ENCODE measurements at places on chromosomes 6 and 20.

DNA sequence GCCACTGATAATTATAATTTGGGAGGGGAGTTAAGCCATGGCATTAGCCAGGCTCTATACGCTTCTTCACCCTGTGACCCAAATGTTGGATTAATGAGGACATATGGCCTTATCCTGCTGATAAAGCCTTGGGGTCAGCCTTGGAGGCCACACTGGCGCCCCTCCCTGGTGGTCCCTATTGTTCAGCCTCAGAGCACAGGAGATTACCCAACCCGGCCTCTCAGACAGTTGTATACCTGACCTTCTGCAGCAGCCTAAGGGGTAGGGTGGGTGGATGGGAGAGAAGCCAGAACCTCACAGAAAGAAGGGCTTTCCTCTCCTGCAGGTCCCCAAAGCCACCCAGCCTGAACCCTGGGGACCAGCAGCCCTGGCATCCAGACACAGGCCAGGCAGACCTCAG is 76.8 kb downstream of the LINC00237 start:
- no peak for DNase-seq

DNA sequence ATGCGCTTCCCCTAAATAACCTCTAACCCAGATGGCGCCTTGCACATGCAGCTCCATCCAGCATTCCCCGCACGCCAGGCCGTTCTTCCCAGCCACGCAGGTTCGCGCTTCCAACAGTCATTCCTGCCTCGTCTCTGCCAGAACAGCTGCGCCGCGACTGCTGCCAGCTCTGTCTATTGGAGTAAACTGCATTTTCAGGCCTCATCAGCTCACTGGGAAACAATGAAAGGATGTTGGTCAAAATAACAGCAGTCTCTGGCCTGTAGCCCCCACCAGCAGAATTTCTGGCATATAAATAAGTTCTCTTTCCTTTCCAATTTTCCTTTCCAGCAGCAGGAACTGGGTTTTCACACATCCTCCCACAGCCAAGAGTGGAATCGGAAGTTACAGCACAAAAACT is 14.6 kb downstream of the NRSN1 start:
- no peak for DNase-seq

DNA sequence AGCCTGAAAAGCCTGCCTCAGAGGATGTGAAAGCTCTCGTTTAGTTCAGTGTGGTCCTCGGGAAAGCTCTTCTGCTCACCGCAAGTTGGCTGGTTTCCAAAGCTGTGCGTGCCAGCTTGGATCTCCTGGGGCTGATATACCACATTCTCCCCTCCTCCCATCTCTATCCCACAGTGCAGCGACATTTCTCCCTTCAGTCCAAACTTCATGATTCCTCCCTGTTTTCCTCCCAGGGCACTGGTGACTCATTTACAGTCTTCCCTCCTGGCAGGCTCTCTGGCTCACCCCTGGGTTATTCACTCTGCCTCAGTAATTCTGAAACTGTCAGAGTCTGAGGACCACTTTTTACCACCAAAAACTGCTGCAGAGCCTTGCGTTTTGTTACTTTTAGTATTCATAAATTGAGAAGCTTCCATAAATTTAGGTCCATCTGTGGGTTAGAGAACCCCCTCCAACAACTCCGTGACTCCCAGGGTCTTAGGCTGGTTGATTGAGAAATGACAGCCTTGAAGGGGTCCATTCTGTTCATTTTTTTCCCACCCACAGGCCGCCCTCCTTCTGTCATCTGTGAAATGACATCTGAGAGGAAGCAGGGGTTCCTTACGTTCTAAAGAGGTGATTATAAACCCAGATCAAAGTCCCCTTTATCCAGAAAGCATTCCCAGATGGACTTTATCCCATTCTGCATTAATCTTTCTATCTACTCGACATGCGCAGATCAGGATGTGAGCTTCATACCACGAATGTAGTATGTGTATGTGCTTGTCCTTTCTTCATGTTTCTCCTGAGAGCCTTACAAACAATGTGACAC is 6.1 kb downstream of the TRIM10 start:
- no peak for DNase-seq

- peak; percentile 44 for DNase-seq
These were observed 19.3 kb downstream of the TOP1 start for GRCh38 chr20:41047975-41048305.

DNA sequence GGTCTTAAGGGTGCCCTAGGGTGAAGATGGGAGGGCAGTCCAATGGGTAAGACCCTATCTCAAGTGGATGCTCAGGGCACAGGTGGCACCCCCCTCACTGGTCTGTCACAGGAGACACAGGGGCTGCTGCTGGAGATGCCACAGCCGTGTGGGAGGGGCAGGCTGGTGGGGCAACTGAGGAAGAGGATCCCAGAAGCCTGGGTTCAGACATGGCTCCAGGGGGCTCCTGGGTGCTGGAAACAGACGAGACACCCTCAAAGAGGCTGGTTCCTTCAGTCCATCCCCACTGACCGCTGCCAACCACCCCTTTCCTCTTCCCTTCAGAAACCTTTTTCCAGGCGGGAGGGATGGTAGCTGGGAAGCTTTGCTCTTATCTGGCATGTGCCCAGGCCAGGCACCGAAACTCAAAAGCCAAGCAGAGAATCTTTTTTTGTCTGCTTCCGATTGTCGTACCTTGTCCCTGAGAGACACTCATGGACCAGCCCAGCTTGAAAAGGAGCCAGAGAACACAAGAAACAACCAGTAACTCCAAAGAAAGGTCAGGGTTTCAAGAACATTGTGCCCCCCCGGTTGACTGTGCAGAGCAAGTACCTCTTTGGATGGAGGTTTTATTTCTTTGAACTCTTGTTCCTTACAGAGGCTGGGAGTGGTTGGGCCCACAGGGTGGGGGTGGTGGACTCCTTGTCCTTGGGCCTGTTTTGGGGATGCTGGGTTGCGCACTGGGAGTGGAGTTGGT is 28.5 kb upstream of the EMILIN3 start:
- DNase-seq: no peak

GRCh38 chr6:76330031-76330430 is 257.6 kb upstream of the IMPG1 start:
- no peak for DNase-seq

DNA sequence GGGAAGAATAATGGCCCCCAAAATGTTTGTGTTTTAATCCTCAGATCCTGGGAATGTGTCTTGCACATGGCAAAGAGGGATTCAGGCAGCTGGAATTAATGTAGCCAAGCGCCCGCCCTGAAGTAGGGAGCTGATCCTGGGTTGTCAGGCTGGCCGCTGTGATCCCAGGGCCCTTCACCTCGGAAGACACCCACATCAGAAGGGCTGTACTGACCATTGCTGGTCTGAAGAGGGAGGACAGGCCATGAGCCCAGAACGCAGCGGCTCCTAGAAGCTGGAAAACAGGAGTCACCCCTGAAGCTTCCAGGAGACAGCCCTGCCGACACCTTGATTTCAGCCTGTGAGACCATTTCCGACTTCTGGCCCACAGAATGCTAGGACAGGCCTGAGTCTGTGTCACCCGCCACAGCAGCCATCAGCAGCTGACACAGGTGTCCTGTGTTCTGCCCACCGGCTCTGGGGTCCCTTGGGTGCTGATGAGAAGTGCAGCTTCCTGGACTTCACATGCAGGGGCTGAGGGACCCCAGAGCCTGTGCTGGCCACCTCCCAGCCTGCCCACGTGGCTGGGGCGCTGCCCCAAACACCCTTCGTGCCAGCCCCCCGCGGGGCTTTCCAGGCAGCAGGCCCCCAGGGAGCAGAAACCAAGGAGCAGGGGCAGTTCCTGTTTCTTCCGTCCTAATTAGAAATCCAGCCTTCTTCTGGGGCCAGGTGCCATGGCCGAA is 86.3 kb downstream of the ERMARD start:
- no peak for DNase-seq

GRCh38 chr20:3894796-3895195 is 5.6 kb downstream of the PANK2 start:
- DNase-seq: no peak

GRCh38 chr6:108518714-108519576 is 41.8 kb upstream of the FOXO3 start:
- no peak for DNase-seq

All from NCI-H1436 (cell line).